IPS-NIHi11 (cell line): ENCODE measurements at places on chromosomes 2 and 18.

DNA sequence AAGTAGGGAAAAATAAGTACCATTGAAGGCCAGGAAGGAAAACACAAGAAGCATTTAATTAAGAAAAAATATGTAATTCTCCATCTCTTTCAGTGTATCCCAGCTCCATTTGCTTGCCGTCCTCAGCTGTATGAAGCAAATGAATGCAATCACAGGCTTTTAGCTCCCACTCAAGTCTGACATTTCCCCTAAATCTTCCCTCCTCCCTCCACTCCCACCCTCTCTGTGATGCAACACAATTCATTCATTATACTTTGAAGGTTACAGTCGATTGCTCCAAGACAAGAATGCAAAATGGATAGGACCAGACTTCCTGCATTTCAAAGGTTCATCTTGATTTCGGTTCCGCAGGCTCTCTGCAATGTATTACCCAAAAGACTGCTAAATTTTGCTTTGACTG is 172.7 kb upstream of the SERPINE2 start:
- no peak for DNase-seq

DNA sequence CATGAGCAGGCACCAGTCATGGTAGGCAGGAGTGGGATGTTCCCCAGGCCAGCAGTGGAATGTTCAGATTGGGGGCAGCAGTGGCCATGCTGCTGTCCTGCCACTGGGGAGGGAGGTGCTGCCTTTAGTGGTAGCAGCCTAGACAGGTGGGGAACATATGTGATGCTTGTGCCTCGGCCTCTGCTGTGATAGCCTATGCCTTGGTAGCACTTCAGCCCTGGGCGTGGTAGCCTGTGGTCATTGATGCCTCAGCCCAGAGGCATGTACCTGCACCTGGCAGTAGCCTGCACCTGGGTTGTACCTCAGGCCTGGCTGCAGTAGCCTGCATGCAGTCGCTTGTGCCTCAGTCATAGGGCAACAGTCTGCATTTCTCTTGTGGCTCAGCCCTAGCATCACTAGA is 7.1 kb downstream of the RFTN2 start:
- no peak for DNase-seq

DNA sequence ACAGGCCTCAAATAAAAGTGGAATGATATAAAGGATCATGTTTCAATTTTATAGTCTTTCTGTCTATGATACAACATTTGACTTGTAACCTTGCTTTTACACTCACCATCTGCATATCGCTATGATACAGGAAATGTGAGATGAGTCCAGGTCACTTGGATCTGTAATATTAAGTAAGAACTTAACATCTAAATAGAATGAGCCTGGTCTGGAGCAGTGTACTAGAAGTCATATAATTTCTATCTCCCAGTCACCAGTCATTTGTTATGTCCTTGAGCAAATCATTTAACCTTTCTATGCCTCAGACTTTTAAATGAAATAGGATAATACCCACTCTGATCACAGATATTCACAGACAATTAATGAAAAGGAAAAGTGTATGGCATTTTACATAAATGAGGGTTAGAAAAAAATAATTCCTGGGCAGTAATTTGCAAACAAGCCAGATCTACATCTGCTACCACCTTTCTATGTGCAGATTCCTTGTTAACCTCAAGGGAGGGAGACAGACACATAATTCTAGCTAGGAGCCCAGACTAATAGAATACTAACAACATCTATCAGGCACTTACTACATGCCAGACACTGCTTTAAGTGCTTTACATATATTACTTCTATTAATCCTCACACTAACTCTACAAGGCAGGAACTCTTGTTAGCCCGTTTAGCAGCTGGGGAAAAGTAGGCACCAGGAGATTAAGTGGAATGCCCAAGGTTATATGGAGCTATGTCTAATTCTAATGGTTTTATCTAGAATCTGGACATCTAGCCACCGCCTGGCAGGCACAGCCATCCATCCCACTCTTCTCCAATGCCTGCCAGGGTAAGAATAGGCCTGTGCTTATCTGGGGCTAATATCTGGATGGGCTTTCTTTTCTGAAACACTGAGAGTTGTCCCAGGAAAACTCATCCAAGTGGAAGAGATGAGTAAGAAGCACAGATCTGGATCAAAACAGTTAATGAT is 313.6 kb upstream of the CDH20 start:
- no peak for DNase-seq

DNA sequence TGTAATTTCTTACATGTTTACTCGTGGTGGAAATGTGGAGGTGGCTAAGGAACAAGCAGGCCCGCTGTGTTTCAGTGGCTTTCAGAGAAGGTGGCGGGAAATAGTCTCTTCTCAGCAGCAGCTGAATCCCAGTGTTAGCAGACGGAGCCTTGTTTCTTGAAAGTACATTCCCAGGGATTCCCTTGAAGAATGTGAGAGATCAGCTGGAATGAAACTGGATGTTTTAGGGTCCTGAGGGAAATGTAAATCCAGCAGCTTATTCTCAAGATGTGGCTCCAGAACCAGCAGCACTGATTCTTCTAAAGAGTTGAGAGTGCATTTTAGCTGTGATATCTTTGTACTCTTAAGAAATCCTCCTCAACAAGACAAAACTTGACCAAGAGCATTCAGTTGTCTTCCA is 59.1 kb downstream of the CDC42EP3 start:
- no peak for DNase-seq

DNA sequence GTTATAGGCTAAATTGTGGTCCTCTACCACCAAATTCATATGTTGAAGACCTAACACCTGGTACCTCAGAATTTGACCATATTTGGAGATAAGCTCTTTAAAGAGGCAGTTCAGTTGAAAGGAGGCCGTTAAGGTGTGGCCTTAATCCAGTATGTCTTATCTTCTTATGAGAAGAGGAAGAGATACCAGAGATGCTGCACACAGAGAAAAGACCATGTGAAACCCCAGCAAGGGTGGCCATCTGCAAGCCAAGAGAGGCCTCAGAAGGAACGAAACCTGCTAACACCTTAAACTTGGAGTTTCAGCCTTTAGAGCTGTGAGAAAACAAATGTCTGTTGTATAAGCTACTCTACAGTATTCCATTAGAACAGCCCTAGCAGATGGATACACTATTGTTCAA is 528.1 kb upstream of the DCC start:
- no peak for DNase-seq

- no peak for DNase-seq
Observed at GRCh38 chr2:132608311-132608710, 61.7 kb downstream of the LYPD1 start.

DNA sequence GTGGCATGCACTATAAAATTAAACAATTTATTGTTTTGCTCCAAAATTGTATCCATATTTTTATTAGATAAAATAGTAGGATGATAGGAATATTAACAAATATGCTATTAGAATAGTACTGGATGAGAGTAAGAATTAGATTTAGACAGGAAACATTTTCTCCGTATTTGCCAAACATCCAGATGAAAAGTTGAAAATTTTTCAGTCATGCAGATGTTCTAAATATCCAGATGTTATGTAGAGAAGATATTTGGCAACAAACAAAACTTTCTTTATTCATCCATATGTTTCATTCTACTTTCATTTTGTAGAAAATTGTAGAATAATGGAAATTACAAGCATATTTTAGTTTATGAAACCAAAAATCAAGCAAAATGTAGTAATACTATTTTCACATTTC is 45.2 kb upstream of the NEUROD1 start:
- DNase-seq = no peak

DNA sequence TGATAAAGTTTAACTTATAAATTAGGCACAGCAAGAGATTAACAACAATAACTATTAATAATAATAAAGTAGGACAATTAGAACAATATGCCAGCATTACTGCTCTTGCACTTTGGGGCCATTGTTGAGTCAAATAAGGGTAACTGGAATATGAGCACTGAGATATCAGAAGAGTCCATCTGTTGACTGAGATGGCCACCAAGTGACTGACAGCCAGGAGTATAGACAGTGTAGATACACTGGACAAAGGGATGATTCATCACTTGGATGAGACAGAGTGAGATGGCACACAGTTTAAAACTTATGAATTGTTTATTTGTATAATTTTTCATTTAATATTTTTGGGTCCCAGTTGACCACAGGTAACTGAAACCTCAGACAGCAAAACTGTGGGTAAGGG is 20.0 kb downstream of the NAB1 start:
- DNase-seq = no peak

GRCh38 chr18:4640349-4641012 is 185.4 kb upstream of the DLGAP1 start:
- no peak for DNase-seq

- no peak for DNase-seq
Observed at GRCh38 chr2:78980152-78980465, 45.4 kb upstream of the REG3G start.

DNA sequence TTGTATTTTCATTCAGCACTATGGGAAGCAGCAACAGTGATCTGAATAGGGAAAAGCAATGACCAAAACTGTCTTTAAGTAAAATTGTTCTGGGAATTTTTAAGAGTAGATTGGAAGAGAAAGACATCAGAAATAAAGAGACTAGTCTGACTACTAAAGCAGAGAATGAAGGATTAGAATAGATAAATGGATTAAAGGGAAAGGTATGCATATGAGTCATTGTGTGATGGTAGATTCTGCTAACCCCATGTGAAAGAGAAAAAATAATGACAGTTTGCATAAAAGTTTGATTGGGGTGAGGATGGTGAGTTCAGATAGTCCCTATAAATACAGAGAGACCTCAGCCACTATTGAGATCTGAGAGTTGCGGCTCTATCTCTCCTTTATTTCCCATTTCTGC is 139.6 kb upstream of the DCC start:
- DNase-seq = no peak

DNA sequence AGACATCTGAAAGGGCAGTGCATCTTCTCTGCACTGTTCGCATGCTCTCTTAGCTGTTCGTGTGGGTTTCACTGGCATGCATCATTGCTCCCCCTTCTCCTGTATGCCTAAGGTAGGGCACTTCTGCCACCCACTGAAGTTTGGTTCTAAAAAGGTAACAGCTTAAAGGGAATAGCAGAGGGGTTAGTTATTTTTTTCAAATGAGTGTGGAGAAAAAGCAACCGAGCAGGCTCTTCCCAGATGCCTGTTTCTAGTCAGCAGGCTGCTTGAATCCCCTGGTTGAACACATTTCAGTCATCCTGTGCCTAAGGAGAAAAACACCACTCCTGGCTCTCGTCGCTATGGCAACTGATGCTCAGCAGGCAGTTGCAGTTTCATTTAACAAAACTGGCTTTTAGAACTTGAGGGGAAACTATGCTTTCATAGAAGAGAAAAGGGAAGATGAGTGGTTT is 69.8 kb upstream of the GALNT3 start:
- no peak for DNase-seq

DNA sequence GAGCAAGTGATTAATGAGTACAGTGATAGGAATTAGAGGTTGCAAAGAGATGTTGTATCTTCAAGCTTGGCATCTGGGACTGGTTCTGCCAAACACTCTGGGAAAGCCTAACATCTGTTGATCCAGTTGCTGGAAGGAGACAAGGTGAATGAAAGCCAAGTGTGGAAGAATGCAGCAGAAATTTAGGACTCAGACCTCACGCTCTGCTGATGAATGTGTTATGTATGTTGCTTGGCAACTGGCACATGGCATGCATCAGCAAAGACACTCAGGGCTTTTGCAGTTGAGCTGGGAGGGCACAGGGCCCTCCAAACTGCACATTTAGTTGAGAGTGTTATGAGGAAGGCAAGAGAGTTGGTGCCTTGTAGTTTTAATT is 105.5 kb downstream of the COLEC12 start:
- DNase-seq = no peak

DNA sequence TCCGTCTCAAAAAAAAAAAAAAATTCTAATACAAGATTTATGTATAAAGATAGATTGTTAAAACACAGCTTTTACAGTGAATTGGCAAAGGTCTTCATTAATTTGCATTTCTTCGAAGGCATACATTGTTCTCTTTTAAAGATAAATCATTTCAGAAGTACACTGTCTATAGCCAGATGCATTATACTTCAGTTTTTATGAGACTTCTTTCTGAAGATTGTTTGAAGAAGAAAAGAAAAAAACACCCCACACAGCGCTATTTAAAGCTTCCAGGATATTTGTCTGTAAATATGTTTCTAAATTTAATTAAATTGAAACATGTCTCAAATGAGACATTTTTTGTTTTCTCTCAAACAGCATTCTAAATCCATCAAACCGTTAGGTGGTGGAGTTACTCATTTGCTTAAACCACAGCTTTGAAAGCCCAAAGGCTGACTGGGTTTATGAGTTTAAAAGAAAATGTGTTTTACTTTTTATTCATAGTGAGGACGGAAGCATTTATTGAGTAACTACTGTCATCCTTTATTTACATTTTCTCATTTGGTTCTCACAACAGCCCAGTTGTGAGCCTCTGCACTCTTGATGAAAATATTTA is 42.4 kb upstream of the C1GALT1C1L start:
- DNase-seq = no peak

- DNase-seq = no peak
Observed at GRCh38 chr2:74146929-74147726, 584 bp downstream of the BOLA3 start.

DNA sequence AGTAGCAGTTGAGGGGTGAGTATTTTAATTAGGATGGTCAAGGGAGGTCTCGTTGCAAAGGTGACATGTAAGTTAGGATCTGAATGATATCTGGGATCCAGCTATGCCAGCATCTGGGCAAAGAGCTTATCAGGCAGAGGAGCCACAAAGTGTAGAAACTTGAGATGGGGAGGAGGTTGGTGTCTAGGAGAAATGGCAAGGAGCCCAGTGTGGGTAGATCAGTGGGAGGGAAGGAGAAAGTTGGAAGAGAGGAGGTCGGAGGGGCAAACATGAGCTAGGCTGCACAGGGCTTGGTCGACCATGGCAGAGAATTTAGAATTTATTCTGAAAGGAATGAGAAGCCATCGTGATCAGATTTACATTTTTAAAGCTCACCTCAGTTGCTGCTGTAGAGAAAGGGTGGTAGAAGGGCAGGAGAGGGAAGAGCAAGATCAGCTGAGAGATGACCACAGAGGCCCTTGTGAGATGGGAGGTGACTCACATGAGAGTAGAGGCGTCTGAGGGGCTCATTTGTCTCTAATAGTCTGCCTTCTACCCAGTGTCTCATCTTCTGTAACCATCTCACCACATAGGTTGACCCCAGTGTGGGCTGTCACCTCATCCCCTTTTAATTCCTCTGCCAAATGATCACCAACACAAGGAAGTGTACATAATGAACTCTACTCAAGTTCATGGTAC is 170.0 kb downstream of the ETAA1 start:
- DNase-seq = no peak

GRCh38 chr2:30282721-30283120 is 51.4 kb downstream of the LBH start:
- DNase-seq = no peak

DNA sequence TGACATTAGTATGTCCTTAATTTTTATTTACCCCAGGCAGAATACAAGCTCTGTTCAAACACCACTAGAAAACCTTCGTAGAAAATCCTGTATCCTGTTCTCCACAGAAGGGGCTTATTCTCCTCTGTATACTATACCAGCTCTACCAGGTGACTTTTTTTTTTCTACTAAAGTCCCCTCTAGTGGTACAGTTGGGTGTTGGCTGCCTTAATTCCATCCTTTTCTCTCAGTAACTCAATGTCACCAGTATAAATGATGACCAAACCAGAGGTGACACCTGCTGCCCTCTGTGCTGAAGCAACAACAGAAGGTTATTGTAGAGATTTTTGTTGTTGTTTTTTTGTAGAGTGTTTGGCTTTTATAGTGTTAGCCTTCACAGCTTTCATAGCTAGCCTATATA is 1322.0 kb downstream of the LRP1B start:
- no peak for DNase-seq
